Posterior cingulate gyrus (tissue), 11 donors: ENCODE measurements at places on chromosomes 4 and X.

GRCh38 chr4:100208964-100209363 lies 18.7 kb upstream of the DDIT4L start:
- DNase-seq = no peak

DNA sequence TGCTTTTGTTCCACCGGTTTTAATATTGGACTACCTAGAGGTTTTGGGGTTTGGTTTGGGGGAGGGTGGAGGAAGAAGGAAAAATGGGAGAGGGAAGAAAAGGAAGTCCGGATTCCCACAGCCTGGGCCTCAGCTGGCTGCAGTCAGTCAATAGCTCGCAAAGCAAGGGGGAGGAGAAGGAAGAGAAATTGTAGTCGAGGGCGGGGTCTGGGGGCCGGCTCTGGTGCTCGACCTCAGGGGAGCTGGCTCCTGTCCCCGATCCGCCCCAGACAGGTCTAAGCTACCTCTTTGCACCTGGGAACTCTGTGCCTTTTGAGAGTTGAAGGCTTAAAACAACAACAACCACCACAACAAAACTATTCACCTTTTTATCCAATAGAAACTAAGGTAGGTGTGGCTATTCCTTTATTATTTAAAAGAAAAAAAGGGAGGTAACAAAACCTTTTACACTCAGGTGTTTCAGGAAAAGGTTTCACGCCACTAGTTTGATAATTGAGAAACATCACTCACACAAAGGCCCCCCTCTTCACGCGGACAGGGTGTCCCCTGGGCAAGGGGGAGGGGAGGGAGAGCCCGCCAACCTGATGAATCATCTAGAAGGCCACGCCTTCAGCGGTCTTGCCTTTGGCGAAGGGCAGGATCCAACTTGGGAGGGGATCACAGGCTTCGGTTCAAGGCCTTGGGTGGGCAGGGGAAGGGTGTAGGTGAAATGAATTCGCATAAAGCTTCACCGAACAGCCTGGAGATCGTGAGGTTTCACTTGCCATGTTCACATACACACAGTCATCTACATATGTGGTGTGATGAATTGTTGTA lies 1.6 kb upstream of the LNX1 start:
- DNase-seq = no peak

GRCh38 chr4:166366012-166366411 lies 493.0 kb downstream of the TLL1 start:
- no peak for DNase-seq

- DNase-seq = no peak
Measured at GRCh38 chrX:8520178-8520577, 55.5 kb downstream of the VCX3B start.

GRCh38 chrX:153667281-153667955 lies 6.2 kb downstream of the PNCK start:
- DNase-seq = peak; percentile 55

- no peak for DNase-seq
Measured at GRCh38 chrX:30577362-30577991, at the start of gene TASL. TASL (minus strand) TSS chrX:30577766; CDS start chrX:30560355, 17,411 bp downstream.

DNA sequence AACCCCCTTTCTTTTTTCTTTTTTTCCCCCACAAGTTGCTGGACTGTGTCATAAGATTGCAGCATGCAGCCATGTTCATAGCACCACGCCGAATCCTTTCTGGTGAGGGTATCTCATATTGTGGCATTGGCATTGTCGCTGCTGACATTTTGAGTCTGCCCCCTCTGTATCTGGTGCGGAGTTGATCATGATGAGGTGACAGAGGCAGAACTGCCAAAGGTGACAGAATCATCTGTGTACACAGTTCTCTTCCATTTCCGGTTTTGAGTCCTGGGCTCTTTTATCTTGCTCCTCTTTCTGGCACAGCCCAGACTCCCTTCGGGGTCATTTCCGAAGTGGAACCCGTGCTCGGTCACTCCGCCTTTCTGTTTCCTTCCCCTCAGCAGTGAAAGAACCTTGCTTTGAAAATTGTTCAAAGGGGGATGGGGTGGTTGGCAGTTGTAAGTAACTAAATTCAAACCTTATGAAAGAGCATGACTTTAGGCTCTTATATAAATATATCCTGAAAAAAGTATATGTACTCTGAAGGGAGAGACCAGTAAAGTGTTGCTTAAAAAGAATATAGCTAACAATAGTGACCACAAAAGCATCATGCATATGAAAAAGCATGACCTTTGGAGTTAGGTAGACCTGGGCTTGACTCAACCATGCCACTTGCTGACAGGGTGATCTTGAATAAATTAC lies 55.0 kb upstream of the BMP2K start:
- no peak for DNase-seq

DNA sequence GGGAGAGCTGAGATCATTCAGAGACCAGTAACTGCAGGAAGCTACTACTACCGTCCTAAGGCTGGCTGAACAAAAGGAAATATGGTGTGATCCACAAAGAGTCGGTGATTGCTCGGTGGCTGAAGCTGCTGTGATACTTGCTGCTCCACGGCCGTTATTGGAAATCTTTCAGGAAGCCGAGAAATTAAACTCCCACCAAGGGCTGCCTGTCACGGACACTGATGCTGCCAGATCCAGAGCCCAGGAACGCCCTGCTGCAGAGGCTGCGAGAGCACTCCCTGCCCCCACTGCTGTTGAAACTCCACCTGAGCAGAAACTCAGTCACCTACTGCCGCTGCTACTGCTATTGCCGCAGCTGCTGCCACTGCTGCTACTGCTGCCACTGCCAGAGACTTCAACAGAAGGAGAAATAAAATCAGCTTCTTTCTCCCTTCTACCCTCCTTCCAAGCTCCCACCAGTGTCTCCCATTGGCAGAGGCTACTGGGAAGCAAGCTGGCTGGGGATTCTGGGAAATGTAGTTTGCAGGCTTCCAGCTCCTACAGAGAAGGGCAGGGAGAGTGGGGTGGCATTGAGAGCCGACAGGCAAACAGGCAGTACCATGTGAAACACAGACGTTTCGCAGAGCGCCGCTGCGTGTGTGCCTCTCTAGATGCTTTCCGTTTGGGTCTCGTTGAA lies 126.0 kb upstream of the ENPP6 start:
- DNase-seq = peak; percentile 68

DNA sequence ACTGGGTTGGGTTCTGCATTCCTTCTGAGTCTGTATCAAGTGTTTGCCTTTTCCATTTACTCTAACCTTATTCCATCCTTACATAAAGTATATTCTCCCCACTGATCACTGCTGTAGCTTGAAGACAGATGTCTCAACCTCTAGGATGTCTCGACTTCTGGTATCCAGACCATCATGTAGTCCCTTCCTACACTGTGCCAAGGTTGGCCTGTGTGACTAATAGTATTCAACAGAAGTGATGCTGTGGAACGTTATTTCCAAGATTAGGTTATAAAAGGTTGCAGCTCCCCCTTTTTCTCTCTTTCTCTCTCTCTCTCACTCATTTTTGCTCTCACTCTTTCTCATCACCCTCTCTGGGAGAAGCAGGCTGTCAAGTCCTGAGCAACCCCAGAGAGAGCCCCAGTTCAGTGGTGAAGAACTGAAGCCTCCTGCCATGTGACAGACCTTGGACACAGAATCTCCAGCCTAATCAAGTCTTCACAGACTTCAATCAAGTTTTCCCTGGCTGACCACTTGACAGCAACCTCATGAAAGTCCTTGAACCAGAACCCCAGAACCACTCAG lies 75.4 kb downstream of the PRDM5 start:
- DNase-seq = no peak

- DNase-seq = no peak
Measured at GRCh38 chr4:73777612-73778011, 37.2 kb downstream of the CXCL8 start.

DNA sequence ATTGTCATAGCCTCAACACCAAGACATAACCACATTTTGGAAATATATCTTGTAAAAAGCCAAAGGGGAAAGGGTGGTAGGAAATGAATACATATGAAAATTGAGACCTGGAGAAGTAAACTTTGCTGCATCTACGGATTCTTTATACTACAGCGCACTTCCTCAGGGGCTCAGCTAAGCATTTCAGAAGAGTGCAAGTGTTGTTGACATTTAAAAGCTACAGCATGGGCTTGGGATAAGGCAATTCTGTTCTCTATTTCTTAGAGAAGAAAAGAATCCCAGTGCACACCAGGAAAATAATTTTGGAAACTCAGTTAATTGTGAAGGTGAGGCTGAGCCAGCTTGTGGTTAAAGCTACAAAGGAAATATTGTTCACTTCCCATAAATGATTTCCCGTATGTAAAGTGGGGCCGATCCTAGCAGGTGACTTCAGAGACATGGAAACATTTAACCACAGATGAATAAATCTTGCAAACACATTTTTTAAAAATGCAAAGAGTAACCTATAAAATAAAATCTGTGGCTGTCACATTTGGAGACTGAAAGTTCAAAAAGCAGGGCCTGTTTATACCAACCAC lies 12.6 kb upstream of the GBA3 start:
- no peak for DNase-seq

GRCh38 chr4:52235552-52236201 lies 184.6 kb downstream of the SPATA18 start:
- DNase-seq = no peak

GRCh38 chr4:105232374-105232773 lies 85.7 kb downstream of the TET2 start:
- DNase-seq = no peak

DNA sequence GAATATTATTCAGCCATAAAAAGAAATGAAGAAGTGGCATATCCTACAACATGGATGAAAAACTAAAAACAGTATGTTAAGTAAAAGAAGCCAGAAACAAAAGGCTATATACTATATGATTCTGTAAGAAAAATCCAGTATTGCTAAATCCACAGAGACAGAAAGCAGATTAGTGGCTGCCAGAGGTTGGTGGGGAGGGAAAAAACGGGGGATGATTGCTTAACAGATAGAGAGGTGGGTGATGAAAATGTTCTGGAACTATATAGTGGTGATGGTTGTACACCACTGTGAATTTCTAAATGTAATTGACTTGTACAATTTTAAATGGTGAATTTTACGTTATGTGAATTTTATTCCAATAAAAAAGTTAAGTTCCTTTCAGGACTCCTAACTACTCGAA lies 157.6 kb upstream of the SH3RF1 start:
- no peak for DNase-seq

DNA sequence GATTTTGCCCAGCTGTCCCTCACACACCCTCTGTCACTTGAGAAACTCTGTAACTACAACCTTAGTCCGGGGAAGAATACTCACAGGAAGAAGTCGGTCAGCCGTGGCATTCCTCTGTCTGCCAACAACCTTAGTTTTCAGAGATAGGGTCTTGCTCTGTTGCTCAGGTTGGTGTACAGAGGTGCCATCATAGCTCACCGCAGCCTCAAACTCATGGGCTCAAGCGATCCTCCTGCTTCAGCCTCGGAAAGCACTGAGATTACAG lies 12.2 kb upstream of the SPCS3 start:
- DNase-seq = no peak

- no peak for DNase-seq
Measured at GRCh38 chrX:70479922-70480659, 35.5 kb downstream of the DLG3 start.

DNA sequence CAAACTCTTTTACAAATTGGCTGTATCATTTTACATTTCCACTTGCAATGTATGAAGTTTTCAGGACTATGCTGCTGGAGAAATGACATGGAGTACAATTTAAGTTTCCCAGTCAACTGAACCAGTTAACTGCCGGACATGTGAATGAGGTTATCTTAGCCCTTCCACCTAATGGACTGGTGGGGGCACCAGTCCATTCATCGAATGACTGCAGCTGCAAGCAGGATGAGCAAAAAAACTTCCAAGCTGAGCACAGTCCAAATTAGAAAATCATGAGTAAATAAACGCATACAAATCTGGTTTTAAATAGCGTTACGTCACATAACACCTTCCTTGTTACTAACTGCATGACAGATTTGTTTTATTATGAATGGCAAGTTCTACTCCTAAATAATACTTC lies 1131.5 kb downstream of the PCDH18 start:
- DNase-seq = no peak

DNA sequence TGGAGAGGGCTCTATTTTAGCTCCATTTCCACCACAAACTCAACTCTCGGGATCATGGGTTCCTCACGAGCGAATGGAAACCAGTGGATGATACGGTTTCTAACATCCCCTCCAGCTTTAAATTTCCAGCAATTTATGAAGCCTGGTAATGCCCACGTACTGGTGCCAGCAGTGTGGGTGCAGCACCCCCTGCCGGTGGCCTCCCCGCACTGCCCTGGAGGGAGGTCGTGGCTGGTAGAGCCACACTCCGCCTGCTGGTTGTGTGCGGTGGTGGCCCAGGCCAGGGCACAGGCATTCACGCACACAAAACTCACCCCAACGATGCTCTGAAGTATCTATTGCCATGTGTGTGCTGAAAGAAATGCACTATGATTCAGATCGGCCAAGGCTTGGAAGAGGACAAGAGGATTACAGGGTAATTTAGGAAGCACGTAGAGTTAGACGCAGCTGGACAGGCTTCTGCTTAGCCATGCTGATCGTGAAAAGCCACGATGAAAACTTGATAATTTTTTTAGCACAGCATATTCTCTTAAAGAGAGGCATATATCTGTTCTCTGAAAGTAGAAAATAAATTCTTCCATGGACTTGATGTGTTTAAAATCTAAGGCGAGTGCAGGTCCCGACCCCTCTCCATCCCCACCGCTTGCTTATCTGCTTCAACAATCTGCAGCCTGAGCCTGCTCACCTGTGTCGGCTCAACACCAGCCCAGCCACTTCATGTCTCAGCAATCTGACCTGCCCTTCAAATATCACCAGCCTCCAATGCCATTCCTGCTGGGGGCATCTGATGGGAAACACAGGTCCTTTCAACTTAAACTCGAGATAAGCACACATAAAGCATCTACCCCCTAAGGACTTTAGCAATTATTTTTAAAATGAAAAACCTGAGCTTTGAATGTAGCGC lies 59.1 kb downstream of the SCD5 start:
- peak; percentile 90 for DNase-seq

- no peak for DNase-seq
Measured at GRCh38 chr4:101175896-101176676, 171.2 kb downstream of the PPP3CA start.

DNA sequence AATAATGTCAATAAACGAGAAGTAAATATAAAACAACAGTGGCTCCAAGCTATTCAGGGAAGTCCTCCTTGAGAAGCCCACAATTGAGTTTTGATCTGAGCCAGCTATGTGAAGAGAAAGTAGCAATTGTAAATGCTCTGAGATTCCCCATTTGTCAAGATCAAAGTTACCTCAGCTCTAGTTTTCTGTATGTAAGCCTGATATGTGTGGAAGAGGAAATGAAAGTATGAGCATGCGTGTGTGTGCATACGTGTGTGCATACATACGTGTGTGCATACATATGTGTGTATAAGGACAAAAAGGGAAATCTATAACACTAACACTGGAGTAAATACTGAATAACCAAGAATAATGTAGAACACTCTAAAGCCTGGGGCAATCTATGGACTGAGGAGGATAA lies 130.3 kb downstream of the SCFD2 start:
- DNase-seq = no peak
